AG08395 (cell line): ENCODE measurements at places on chromosomes 11 and 22.

- no peak for DNase-seq
Measured at GRCh38 chr11:128891913-128892398, 800 bp downstream of the KCNJ5 start.

- DNase-seq = no peak
Measured at GRCh38 chr11:17570034-17570433, 23.0 kb downstream of the OTOG start.

- no peak for DNase-seq
Measured at GRCh38 chr11:16896729-16897469, 117.3 kb downstream of the PLEKHA7 start.

GRCh38 chr11:81303038-81303664 is 1430.5 kb downstream of the FAM181B start:
- no peak for DNase-seq

- DNase-seq = no peak
Measured at GRCh38 chr11:109984634-109985289, 108.4 kb upstream of the ZC3H12C start.
